ENCODE measurements at places on chromosomes 16 and 17. TPM values are rescaled to one million over a fixed set of nuclear protein-coding genes. Genes with fewer than 3 reads are reported as not detected.

DNA sequence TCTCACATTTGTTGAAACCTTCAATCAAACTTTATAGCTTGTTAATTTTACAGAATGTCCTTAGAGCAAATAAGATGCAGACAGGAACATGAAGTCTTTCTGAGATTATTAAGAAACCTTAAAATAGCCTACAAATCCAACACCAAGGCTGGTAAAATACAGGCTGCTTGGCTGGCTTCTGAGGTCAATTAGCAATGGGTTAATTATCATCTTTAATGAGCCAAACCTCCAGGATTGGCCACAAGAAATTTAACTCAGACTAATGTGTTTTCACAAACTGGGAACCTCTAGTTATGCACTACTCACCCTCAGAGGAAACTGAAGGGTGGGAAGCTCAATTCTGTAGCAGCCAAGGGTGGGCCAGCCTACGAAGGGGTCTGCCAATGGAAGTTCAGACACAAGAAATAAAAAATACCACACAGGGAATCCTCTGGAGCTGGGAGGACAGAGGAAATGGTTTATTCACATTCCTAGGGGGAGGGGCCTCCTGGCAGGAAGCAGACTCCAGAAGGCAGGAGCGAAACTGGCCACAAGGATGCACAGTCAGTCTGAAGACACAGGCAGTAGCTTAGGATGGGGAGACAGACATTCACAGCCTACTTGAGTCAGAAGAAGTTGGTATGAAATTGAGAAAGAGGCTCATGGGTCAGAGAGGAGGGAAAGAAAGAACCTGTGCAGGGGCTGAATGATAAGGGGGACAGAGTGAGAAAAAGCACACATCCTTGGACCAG lies 36.1 kb downstream of the HIC1 start:
- no peak overlapping the region for H3K27ac ChIP-seq
- peak; percentile 81 for DNase-seq
- no peaks in the 10 kb centered on the region for H3K27me3 ChIP-seq

DNA sequence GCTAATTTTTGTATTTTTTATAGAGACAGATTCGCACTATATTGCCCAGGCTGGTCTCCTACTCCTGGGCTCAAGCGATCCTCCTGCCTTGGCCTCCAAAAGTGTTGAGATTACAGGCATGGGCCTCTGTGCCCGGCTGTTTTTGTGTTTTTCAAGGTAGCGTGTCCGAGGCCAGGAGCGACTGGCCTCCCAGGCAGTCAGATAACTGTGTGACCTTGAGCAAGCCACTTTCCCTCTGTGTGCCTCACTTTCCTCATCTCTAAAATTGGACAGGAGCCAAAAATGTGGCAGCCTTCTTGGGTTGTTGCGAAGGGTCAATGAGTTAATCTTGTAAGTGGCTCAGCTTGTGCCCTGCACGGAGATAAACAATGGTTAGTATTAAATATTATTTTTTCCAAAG lies 2.4 kb downstream of the ABCC1 start:
- no peak for DNase-seq
- no peak overlapping the region for H3K4me3 ChIP-seq
- no peaks in the 10 kb centered on the region for H3K27me3 ChIP-seq
- no peak overlapping the region for H3K27ac ChIP-seq

GRCh38 chr16:4891886-4892216 lies 44.6 kb downstream of the UBN1 start:
- H3K27me3 ChIP-seq: no peaks in the 10 kb centered on the region
- peaks cover 56% of the 10 kb centered on the region for H3K36me3 ChIP-seq
- no peak for DNase-seq
- H3K4me1 ChIP-seq: no peaks in the 10 kb centered on the region
- H3K4me3 ChIP-seq: no peak overlapping the region
- no peak overlapping the region for H3K27ac ChIP-seq

ANKS3 gene
- 27.3 TPM for total RNA-seq

MT1F gene
- 26.1 TPM for total RNA-seq

All from H9 (cell line).